ENCODE measurements at places on chromosomes 12 and 14.

DNA sequence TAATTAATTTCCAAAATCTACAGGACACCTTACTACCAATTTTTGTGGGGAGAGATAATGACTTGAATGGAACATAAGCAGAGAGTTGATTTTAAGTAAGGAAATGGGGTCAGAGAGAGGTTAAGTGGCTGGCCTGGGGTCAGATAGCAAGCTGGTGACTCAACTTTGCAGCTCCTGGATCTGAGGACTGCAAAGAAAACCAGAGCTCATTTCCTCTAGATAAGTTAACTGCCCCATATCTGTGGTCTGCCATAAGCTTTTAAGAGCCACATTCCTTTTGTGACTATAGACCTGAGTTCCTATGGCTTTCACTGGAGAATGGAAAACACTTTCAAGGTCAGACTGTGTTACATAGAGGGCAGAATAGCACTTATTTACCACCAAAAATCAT lies 201.2 kb upstream of the PRICKLE1 start:
- no peak for DNase-seq

DNA sequence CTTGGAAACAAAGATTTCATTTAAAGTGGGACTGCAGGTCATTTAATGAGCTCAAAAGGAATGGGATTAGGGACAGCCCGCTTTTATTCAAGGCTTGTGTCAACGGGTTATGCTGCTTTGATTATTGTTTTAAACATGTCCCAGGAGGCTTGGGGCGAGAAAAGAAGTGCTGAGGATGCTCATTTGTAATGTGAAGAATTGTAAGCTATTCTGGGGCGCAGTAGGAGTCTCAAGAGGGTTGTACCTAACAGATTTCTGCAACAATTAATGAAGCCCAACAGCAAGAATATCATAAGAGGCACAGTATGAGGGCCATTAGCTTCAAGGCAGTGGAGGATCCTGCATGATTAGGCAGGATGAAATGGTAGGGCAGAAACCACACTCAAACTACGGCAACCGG lies 122.5 kb downstream of the KTN1 start:
- DNase-seq: no peak

DNA sequence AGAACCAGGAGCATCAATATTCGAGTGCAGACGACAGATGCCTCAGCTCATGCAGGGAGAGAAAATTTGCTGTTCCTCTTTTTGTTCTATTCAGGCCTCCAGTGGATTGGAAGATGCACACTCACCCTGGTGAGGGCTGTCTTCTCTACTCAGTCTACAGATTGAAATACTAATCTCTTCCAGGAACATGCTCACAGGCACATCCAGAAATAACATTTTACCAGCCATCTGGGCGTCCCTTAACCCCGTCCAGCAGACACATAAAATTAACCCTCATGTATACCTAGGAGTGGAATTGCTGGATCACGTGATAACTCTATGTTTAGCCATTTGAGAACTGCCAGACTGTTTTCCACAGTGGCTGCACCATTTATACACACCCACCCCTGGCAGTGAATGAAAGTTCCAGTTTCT lies 4.5 kb upstream of the OAS2 start:
- DNase-seq: no peak

GRCh38 chr12:39503439-39503838 lies 60.5 kb upstream of the KIF21A start:
- no peak for DNase-seq

DNA sequence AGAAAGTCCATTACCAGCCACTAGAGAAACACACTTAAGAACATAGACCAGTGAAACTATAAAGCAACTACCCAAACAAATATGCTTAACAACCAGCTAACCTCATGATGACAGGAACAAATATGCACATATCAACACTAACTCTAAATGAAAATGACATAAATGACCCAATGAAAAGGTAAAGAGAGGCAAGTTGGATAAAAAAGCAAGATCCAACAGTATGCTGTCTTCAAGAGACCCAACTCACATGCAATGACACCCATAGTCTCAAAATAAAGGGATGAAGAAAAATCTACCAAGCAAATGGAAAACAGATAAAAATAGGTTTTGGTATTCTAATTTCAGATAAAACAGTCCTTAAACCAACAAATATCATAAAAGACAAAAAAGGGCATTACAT lies 77.8 kb downstream of the TMTC3 start:
- DNase-seq: no peak

GRCh38 chr14:68040633-68041369 lies 221.2 kb downstream of the RAD51B start:
- no peak for DNase-seq

GRCh38 chr14:100084591-100084990 lies 19.4 kb downstream of the EVL start:
- DNase-seq: no peak

DNA sequence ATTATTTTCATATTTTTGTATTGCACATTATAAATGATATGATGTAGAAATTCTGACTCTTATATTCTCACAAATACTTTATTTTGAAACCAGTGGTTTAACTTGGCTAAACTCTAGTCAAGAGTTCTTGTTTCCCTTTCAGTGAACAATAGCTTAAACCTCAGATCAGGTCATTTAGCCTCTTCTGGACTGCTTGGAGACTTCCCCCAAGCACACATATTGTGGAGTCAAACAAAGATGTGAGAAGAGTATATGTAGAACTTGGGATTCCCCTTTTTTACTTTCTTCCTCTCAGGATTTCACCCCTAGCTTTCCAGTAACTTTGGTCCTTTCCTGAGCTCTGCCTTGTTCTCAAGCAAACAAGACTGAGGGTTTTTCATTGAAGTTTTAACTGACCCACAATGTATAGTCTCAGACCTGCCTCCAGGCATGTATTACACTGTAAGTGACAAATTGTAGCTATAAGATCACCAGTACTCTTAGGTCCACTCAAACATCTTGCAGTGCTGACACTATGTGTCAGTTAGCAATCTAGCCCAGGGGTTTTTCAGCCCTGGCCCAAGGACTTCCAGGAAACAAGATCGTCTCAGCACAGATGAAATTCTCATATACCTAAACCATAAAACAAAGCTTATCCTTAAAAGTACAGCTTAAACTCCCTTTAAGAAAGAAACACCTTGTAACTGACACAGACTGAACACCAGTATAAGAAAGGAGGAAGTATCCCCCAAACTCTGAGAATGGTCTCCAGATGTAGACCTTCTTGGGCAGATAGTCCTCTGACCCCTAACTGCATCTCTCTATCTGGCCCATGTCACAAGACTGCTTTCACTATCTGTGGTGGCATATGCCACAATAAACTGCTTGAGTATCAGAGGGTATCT lies 98.6 kb downstream of the SLC6A15 start:
- DNase-seq: no peak

GRCh38 chr12:3523058-3523457 lies 32.1 kb downstream of the PRMT8 start:
- DNase-seq: no peak

DNA sequence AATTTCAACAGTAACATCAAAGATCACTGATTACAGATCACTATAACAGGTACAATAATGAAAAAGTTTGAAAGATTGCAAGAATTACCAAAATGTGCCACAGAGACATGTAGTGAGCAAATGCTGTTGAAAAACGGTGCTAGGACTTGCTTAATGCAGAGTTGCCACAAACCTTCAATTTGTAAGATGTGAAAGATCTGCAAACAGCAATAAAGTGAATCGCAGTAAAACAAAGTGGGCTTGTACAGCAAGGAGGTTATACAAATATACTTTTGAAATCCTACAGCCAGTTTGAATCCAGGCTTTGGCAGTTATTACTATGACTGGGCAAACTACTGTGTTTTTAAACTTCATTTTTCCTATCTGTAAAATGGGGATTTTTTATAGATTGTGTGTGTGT lies 1.0 kb upstream of the PLEKHA5 start:
- DNase-seq: no peak

DNA sequence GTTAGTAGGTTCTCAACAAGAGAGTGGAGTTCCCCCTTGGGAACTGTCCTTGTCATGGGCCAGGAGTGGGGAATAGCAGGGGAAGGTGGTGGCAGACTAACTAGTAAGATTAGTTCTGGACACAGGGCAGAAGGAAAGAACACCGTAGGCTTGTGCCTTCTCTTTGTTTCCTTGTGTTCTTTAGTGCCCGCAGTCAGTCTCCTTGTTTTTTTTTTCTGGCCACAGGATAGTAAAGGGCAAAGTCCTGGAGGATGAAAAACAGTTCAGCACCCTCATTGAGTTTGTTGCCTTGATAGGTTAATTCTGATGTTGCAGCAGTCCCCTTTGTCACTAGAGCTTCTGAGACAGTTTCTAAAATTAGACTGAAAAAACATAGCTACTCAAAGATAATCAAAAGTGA lies 8.4 kb downstream of the PEX5 start:
- DNase-seq: no peak

GRCh38 chr12:62873826-62874448 lies 61.0 kb downstream of the PPM1H start:
- DNase-seq: no peak

DNA sequence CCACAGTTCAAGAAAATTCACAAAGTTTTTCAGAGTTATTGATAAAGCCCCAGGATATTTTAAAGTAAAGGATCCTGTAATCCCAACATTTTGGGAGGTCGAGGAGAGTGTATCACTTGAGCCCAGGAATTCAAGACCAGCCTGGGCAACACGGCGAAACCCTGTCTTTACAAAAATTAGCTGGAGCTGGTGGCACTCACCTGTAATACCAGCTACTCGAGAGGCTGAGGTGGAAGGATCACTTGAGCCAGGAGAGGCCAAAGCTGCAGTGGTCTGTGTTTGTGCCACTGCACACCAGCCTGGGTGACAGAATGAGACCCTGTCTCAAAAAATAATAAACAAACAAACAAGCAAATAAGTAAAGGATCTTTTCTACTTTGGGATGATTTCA lies 39.5 kb upstream of the LRRK2 start:
- no peak for DNase-seq

DNA sequence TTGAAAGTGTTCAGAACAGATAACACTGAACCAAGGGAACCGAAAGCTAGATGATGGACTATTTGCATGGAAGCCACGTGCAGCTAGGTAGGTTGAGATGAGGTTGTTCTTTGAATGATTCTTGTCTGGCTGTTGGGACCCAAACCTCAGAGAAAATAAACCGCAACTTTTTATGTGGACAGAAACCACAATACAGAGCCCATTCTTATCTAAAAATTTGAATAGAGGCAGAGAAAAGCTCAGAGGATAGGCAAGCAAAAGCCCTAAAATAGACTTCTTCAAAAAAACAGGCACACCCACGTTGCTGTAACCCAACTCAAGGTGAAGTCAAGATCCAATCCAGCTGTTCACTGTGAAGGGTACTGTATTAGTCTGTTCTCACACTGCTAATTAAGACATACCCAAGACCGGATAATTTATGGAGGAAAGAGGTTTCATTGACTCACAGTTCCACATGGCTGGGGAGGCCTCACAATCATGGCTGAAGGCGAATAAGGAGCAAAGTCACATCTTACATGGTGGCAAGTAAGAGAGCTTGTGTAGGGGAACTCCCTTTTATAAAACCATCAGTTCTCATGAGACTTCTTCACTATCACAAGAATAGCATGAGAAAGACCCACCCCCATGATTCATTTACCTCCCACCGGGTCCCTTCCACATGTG lies 353.8 kb downstream of the AACS start:
- DNase-seq: no peak

DNA sequence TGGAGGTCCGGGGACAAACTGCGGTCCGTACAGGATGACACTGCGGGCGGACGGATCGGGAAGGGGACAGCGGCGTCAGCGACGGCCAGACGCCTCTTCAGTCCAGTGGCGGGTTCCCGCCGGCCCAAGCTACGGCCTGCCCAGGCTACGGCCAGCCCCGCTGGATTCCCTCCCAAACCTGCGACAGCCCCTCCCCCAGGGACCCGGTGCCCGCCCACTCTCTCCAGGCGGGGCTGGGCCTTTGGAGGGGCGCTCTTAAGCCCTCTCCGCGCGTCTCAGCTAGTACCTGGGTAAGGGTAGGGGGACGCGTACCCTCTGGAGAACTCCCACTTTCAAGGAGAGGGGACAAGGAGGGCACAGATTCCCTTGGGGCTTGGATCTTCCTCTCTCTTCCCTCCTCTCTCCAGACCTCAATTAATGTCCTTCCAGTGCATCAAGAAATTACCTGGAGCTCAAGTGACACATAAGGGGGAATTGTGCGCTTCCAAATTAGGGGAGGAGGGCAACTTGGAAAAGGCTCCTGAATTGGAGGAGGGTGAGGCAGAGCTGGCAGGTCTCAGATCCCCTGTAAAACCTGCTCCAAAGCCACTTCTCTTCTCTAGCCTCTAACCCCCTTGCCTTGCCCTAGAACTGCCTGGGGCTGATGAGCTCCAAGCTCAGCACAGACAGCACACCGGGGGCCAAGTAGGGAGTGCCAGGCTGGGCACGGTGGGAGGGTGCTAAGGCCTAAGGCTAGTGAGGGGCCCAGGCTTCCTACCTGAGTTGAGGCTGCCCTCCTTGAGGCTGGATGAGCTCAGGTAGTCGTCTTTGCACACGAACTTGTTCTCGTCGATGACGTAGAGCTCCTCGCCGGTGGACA lies 3.1 kb downstream of the LHX5 start:
- DNase-seq: no peak

- DNase-seq: no peak
Observed at GRCh38 chr14:51474854-51475253, 176.9 kb upstream of the FRMD6 start.

DNA sequence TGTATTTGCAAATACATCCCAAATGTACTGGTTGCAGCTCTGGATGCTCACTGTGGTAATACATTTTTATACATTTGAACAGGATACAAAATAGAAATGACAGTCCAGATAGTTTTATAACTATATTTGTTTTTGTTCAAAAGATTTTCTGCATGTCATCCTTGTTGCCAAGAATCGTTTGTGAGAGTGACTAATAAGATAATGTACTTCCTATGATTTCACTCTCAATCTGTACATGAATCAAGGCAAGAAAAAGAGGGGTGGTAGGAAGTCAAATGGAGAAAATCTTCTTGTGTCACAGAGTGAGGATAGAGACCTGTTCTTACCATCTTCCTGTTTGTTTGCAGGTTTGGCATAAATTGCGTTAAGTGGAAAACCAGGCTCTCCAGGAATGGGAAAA lies 13.9 kb downstream of the ARPC3 start:
- DNase-seq: no peak

DNA sequence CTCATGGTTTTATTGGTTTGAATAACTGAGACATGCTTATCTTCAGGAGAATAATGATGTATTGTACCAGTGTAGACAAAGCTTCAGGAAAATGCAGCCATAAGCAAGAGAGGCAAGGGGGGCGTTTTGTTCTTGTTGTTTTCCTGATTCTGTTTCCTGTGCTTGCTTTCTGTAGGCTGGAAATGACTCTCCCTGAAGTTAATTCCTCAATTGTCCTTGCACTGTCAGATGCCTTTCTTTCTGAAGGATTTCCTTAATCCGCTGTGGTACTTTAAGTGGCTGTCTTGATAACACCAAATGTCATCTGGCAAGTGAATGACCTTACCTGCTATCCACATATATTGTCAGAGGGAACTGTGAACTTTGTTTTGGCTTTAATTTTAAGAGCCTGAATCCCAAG lies 220.0 kb downstream of the NEDD1 start:
- no peak for DNase-seq

DNA sequence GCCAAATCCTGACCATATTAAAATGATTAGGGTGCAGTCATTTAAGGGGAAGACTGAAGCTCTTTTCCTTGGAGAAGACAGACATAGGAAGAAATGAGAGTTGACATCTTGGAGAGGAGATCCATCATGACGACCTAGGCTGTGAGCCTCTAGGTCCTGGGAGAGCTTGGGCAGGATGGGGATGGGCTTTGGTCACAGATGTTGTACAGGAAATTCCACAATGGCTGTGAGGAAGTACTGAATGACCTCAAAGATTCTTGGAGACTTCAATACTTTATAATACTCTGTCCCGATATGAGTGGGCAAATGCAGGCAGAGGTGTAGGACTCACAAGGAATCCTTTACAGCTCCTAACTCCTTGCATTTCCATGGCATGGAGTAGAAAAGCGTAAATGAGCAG lies 204.9 kb upstream of the FRMD6 start:
- DNase-seq: no peak
